ENCODE measurements at places on chromosomes 6 and 20.

DNA sequence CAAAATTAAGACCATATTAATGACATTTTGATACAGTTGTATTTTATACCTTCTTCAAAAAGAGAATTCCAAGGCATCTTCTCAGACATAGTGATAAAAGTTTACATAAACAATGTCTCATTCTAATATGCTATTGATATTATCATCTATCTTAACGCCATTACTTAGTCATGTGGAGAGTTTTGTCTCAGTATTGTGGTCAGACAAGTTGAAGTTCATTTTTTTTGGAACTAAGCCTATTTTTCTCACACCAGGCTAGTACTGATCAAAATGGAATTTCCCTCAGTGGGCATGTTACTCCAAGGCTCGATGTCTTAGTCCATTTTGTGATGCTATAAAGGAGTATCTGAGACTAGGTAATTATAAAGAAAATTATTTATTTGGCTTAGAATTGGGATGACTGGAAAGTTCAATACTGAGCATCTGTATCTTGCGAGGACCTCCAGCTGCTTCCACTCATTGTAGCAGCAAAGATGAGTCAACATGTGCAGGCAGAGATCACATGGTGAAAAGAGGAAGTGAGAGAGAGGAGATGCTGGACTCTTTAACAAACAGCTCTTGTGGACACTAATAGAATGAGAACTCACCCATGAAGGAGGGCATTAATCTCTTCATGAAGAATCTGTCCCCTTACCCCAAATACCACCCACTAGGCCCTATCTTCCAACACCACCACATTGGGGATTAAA lies 825.5 kb upstream of the MANEA start:
- DNase-seq, result no peak

DNA sequence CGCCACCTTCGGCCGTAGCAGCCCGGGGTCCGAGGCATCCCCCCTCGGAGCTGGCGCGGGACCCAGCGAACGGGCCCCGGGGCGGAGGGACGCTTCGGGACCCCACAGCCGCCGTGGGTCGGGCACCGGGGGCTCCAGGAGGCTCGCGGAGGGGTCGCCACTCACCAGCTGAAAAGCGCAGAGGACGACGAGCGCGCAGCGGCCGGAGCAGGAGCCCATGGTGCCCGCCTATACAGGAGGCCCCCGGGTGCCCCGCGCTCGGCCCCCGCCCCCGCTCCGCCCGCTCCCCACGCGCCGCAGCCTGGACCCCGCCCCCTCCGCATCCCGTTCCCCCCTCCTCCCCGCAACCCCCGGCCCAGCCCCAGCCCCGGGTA lies at the start of gene NKAIN4:
TSS of gene NKAIN4 (minus strand) at position 232 of the 374 bp plus-strand sequence. CDS start at position 219, 13 bp downstream.
- no peak for DNase-seq

DNA sequence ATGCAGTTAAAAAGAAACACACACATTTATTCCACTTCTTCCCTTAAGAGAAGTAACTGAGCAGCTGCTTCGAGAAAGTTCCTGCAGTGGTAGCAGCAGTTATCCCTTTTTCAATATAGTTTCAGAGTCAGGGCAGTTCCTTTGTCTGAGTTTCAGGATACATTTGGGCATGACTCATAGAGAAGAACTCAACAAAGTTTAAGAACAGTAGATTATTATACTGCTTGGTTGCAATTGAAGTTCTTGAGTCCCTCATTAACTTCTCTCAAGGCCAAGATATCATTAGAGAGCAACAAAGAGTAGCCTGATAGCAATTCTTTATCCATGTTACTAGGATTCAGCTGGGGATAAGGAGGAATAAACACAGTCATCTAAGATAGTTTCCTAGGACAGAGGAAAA lies 54.4 kb downstream of the TPD52L1 start:
- DNase-seq, result no peak

DNA sequence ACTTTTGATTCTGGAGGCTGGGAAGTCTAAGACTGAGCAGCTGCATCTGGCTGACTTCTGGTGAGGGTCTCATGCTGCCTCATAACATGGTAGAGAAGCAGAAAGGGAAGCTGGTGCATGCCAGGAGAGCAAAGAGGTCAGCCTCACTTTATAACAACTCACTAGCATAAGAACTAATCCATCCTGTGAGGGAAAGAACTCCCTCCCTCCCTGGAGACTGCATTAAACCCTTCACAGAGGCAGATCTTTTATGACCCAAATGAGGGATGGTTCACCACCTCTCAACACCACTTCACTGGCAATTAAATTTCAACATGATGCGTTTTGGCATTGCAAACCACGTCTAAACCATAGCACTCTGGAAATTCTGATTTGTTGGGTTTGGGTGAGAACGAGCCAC lies 33.9 kb downstream of the STXBP5 start:
- DNase-seq, result no peak

Measured in HFFc6 (cell line).